ENCODE measurements at places on chromosomes 7 and 10. TPM values are rescaled to one million over a fixed set of nuclear protein-coding genes. Genes with fewer than 3 reads are reported as not detected.
A peak's percentile ranks its signal among the peaks of the same experiment; 100 is the strongest.

GRCh38 chr7:70598976-70599375 lies 533.0 kb upstream of the GALNT17 start:
- H3K4me3 ChIP-seq = no peak overlapping the region
- H3K4me1 ChIP-seq = no peaks in the 10 kb centered on the region

The TET1 gene
- 1.8 TPM for total RNA-seq

The H2BK1 gene
- total RNA-seq = not detected

The TFPI2 gene
- 1.9 TPM for total RNA-seq

GRCh38 chr10:63217120-63217605 lies 84.0 kb downstream of the NRBF2 start:
- H3K4me1 ChIP-seq = peaks cover 38% of the 10 kb centered on the region
- H3K27ac ChIP-seq = no peak overlapping the region
- DNase-seq = no peak
- H3K4me3 ChIP-seq = no peak overlapping the region
- peaks cover 44% of the 10 kb centered on the region for H3K36me3 ChIP-seq
- H3K27me3 ChIP-seq = no peaks in the 10 kb centered on the region

DNA sequence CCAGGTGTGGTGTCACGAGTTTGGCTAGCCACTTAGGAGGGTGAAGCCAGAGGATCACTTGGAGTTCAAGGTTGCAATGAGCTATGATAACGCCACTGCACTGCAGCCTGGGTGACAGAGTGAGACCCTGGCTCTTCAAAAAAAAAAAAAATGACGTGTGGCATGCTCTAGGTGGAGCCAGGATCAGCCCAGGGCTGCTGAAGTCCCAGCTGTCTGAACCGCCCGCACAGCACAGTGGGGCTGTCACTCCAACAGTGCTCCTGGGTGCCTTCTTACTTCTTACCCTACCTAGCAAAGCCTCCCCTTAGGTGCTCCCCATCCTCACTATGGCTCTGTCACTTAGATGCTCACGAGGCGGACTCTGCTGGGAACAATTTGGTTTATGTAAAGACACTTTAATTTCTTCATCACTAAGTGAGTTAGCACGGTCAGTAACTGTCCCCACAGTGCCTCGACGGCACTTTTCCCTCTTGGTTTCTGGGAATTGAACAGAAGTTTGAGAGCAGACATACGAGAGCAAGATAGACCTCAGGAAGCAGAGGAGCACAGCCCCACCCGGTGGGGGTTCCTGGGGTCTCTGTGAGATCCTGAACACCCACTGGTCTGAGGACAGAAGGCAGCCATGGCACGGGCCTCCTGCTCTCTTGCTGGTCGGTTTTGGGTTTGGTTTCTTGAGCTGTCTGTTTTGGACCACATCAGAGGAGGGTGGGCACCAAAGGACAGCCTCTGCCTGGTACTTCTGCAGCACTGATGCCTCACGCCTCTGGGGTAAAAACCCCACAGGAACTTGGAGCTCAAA lies 66.2 kb upstream of the BTBD16 start:
- H3K36me3 ChIP-seq = peaks cover 25% of the 10 kb centered on the region
- no peaks in the 10 kb centered on the region for H3K4me1 ChIP-seq
- H3K4me3 ChIP-seq = no peak overlapping the region
- no peak overlapping the region for H3K27ac ChIP-seq
- peak; percentile 30 for DNase-seq

The ASNS gene
- 25.3 TPM for total RNA-seq

The GHRHR gene
- total RNA-seq = not detected

DNA sequence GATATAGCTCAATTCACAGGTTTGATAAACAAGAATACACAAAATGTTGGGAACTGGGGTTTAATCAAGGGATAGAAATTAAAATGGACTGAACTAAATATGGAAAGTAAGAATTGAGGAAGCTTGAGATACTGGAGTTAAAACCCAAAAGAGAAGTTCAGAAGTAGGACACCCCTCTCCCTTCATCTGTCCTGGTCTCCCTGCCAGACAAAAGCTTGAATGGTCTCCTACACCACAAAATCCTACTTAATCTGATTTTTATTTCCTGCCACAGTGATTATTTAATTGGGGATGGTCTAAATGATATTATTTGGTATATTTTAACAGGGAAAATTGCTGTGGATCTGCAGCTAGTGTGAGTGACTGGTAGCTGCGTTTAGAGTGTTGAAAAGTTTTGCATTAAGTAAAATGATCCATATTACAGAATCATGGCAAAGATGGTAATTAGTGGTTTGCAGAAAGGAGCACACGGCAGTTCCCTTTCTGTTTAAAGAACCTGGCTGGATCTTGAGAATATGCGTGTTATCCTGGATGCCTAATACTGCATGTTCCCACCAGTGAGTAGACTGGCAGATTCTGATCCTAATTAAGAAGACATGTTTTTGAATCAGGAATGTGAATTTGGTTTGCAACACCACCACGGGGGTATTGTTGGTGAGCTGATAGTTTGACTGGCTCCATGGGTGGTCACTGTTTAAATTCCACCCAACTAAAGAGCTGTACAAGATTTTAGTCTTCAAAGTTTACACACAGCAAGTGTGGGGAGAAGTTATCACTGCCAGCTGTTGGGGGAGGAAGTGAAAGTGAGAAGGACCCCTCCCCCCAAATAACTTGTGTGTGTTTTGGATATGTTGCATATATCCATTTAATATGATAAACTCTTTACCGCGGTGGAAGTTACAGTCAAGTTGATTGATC lies 5.5 kb downstream of the RBM20 start:
- no peak for DNase-seq
- H3K27ac ChIP-seq = no peak overlapping the region
- no peaks in the 10 kb centered on the region for H3K36me3 ChIP-seq
- peaks cover 1% of the 10 kb centered on the region for H3K4me1 ChIP-seq
- H3K27me3 ChIP-seq = peaks cover 79% of the 10 kb centered on the region

- DNase-seq = no peak
- no peaks in the 10 kb centered on the region for H3K36me3 ChIP-seq
- no peak overlapping the region for H3K4me3 ChIP-seq
- H3K27me3 ChIP-seq = no peaks in the 10 kb centered on the region
- H3K4me1 ChIP-seq = peaks cover 68% of the 10 kb centered on the region
These were observed 20.3 kb upstream of the KLF6 start for GRCh38 chr10:3805201-3805790.

GRCh38 chr7:42154173-42154572 lies 82.8 kb downstream of the GLI3 start:
- H3K4me1 ChIP-seq = peaks cover 8% of the 10 kb centered on the region
- H3K4me3 ChIP-seq = no peak overlapping the region
- H3K27ac ChIP-seq = no peak overlapping the region
- no peaks in the 10 kb centered on the region for H3K27me3 ChIP-seq
- H3K36me3 ChIP-seq = no peaks in the 10 kb centered on the region

The CCDC6 gene
- 50.6 TPM for total RNA-seq

GRCh38 chr7:151174246-151175046 lies 7.0 kb upstream of the GBX1 start:
- H3K4me3 ChIP-seq = no peak overlapping the region
- H3K27ac ChIP-seq = no peak overlapping the region
- no peaks in the 10 kb centered on the region for H3K36me3 ChIP-seq
- DNase-seq = no peak
- H3K27me3 ChIP-seq = peaks cover 48% of the 10 kb centered on the region
- H3K4me1 ChIP-seq = no peaks in the 10 kb centered on the region

- H3K4me1 ChIP-seq = no peaks in the 10 kb centered on the region
- no peak overlapping the region for H3K4me3 ChIP-seq
- no peaks in the 10 kb centered on the region for H3K36me3 ChIP-seq
- no peak for DNase-seq
- H3K27me3 ChIP-seq = no peaks in the 10 kb centered on the region
- no peak overlapping the region for H3K27ac ChIP-seq
These were observed 1.8 kb upstream of the PNLIPRP1 start for GRCh38 chr10:116588995-116589394.

GRCh38 chr7:42522227-42522991 lies 285.4 kb upstream of the GLI3 start:
- H3K4me3 ChIP-seq = no peak overlapping the region
- H3K4me1 ChIP-seq = no peaks in the 10 kb centered on the region
- H3K27me3 ChIP-seq = no peaks in the 10 kb centered on the region
- no peak overlapping the region for H3K27ac ChIP-seq
- H3K36me3 ChIP-seq = no peaks in the 10 kb centered on the region

DNA sequence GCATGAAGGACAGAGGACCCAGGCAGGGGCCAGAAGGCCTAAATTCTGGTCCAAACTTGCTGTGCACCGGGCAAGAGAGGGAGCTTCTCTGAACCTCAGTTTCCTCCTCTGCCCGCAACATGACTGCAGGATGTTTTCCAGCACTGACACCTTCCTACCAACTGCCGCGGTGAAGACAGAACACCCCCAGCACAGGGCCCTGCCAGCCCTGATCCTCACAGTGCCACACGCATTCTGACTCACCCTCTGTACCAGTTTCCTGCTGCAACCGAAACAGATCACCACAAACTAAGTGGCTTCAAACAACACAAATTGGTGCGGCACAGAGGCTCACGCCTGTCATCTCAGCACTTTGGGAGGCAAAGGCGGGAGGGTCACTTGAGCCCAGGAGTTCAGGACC lies 18.1 kb downstream of the MAD1L1 start:
- H3K27ac ChIP-seq = no peak overlapping the region
- H3K4me1 ChIP-seq = no peaks in the 10 kb centered on the region

GRCh38 chr10:123774132-123774742 lies 108.1 kb downstream of the GPR26 start:
- no peak overlapping the region for H3K27ac ChIP-seq
- DNase-seq = no peak
- no peaks in the 10 kb centered on the region for H3K4me1 ChIP-seq
- H3K4me3 ChIP-seq = no peak overlapping the region
- H3K36me3 ChIP-seq = no peaks in the 10 kb centered on the region

GRCh38 chr7:156560696-156561095 lies 79.9 kb upstream of the RNF32 start:
- H3K27ac ChIP-seq = no peak overlapping the region
- H3K27me3 ChIP-seq = no peaks in the 10 kb centered on the region
- H3K36me3 ChIP-seq = no peaks in the 10 kb centered on the region
- H3K4me1 ChIP-seq = no peaks in the 10 kb centered on the region

- no peaks in the 10 kb centered on the region for H3K4me1 ChIP-seq
- DNase-seq = no peak
- no peaks in the 10 kb centered on the region for H3K36me3 ChIP-seq
- H3K27ac ChIP-seq = no peak overlapping the region
These were observed 127.9 kb downstream of the CPED1 start for GRCh38 chr7:121116396-121116795.

The CAV1 gene
- 531 TPM for total RNA-seq

GRCh38 chr7:8699875-8700624 lies 266.6 kb downstream of the NXPH1 start:
- no peaks in the 10 kb centered on the region for H3K4me1 ChIP-seq
- H3K27ac ChIP-seq = no peak overlapping the region
- no peaks in the 10 kb centered on the region for H3K27me3 ChIP-seq

DNA sequence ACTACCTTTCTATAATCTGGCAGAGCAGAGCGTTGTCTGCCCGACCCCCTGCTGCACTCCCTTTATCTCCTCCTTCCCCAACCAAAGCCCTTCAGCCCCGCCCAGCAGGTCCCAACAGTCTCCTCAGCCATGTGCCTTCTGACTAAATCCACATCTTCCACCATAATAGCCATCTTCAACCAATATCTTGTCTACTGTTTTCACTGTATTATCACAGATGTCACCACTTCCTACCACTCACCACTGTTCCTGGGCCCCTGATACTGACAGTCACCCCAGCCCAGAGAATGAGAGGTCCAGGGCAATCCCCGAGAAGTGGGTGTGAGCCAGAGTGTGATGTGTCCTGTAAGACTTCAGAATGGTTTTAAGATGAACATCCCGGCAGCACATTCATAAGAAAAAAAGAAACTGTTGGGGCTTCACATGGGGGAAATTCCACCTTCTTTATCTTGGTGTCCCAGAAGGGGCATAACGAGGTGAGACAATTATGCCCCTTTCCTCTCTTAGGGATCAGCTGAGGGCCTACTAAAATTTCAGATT lies 25.3 kb downstream of the CCDC6 start:
- no peak for DNase-seq
- peaks cover 47% of the 10 kb centered on the region for H3K4me1 ChIP-seq
- peak overlapping the region; percentile 59 for H3K27ac ChIP-seq
- no peak overlapping the region for H3K4me3 ChIP-seq
- H3K27me3 ChIP-seq = no peaks in the 10 kb centered on the region

- H3K36me3 ChIP-seq = no peaks in the 10 kb centered on the region
- no peaks in the 10 kb centered on the region for H3K4me1 ChIP-seq
- no peak for DNase-seq
- no peak overlapping the region for H3K4me3 ChIP-seq
- H3K27ac ChIP-seq = no peak overlapping the region
These were observed 1083.4 kb upstream of the LRRN3 start for GRCh38 chr7:110007320-110008063.

- DNase-seq = no peak
- no peaks in the 10 kb centered on the region for H3K36me3 ChIP-seq
- H3K27ac ChIP-seq = no peak overlapping the region
- H3K27me3 ChIP-seq = no peaks in the 10 kb centered on the region
These were observed 52.4 kb upstream of the FAM204A start for GRCh38 chr10:118394301-118395200.

- DNase-seq = no peak
- no peak overlapping the region for H3K27ac ChIP-seq
- H3K36me3 ChIP-seq = no peaks in the 10 kb centered on the region
- H3K27me3 ChIP-seq = no peaks in the 10 kb centered on the region
These were observed 368.9 kb downstream of the KCNMA1 start for GRCh38 chr10:77268721-77269120.

The GJC3 gene
- not detected for total RNA-seq

- no peak overlapping the region for H3K4me3 ChIP-seq
- H3K27ac ChIP-seq = no peak overlapping the region
- no peaks in the 10 kb centered on the region for H3K36me3 ChIP-seq
- no peak for DNase-seq
- peaks cover 26% of the 10 kb centered on the region for H3K27me3 ChIP-seq
These were observed 58.0 kb upstream of the PFKP start for GRCh38 chr10:3009341-3009740.

GRCh38 chr10:124036746-124037145 lies 56.7 kb downstream of the CHST15 start:
- peaks cover 60% of the 10 kb centered on the region for H3K36me3 ChIP-seq
- H3K4me3 ChIP-seq = no peak overlapping the region
- H3K4me1 ChIP-seq = peaks cover 42% of the 10 kb centered on the region
- DNase-seq = no peak
- peak overlapping the region; percentile 3 for H3K27ac ChIP-seq

DNA sequence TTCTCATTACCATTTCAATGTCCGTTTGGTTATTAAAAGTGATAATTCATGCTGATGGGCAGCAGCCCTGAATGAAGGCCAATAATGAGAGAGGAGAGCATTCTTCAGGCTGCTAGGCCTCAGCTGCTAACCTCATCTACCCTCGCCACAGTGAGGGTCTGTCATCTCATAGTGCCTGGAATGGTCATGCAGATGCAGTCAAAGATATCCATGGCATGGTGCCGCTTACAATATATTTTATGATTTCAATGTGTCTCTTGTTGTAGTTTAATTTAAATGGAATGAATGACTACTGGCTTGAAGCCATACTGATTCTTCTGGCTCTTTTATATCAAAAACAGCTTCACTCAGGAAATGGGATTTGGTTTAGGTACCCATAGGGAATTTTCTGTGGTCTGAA lies 126.9 kb downstream of the SLC16A9 start:
- no peaks in the 10 kb centered on the region for H3K4me1 ChIP-seq
- no peak overlapping the region for H3K27ac ChIP-seq
